ENCODE measurements at places on chromosomes 4 and X.

DNA sequence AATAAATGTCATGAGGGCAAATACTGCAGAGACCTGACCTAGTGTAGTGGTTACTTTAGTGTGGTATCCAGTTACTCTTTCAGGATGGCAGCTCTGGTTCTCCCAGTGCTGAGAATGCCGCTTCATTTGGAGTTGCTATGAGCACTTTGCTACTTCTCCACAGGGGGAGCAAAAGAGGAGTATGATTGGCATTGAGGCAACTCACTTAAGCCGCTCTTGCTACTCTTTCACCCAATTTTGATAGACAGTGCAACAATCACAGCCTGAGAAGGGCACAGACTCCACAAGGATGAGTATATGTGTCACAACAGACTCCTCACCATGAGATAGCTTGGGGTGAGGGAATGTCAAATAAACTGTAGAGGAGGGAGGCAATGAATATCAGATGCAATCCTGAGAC is 81.2 kb downstream of the NPY1R start:
- no peak for DNase-seq

GRCh38 chr4:26178854-26179253 is 142.0 kb upstream of the RBPJ start:
- DNase-seq, result no peak

GRCh38 chr4:23539969-23540569 is 349.8 kb downstream of the PPARGC1A start:
- no peak for DNase-seq

- DNase-seq, result no peak
These were observed 133.9 kb upstream of the CXorf66 start for GRCh38 chrX:140099221-140099620.

GRCh38 chr4:144300616-144301015 is 160.1 kb upstream of the GYPA start:
- DNase-seq, result no peak

DNA sequence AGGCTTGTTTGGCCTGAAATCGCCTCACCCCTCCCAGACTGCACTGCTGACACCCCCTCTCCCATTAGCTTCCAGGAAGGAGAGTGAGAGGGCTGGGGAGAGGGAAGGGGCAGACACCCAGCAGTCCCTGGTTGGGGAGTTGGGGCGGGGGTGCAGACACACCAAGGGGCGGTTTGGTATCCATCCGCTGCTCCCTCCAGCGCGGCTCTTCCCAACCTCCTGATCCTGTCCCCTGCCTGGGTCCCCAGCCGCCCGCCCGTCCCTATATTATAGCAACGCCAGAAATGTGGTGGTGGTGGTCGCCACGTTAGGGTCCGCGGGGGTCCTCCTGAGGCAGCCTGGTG is 24.9 kb downstream of the GPRASP3 start:
- no peak for DNase-seq

GRCh38 chr4:165369522-165369921 is 9.3 kb upstream of the CPE start:
- DNase-seq, result no peak

- no peak for DNase-seq
These were observed 256.3 kb downstream of the BMPR1B start for GRCh38 chr4:95014068-95014467.

DNA sequence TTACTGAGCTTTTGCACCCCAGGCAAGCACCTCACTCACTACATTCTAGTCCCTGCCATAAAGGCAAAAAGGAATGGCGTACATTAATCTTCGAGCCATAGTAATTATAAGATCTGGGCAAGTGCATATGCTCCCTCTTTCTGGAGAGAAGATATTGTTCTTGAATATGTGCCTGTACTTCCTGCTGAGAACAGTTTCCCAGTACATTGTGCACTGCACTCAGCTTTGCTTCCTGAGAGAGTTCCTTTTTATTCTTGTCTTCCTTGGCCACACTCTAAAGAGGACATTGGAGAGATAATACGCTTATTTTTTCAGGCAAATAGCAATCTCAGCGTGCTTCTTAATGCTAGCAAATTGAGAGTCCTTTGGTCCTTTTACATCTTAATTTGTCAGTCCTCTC is 909.0 kb upstream of the PCDH10 start:
- no peak for DNase-seq

DNA sequence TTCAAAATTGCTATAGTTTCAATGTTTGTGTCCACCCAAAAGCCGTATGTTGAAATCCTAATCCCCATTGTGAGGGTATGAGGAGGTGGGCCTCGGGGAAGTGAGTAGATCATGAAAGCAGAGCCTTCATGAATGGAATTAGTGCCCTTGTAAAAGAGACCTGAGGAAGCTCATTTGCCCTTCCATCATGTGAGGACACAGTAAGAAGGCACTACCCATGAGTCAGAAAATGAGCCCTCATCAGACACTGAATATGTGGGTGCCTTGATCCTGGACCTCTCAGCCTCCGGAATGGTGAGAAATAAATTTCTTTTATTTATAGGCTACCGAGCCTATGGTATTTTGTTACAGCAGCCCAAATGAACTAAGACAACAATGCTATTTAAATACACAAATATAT is 57.7 kb upstream of the EFHC2 start:
- no peak for DNase-seq

GRCh38 chrX:24203072-24203808 is 53.7 kb downstream of the ZFX start:
- no peak for DNase-seq

DNA sequence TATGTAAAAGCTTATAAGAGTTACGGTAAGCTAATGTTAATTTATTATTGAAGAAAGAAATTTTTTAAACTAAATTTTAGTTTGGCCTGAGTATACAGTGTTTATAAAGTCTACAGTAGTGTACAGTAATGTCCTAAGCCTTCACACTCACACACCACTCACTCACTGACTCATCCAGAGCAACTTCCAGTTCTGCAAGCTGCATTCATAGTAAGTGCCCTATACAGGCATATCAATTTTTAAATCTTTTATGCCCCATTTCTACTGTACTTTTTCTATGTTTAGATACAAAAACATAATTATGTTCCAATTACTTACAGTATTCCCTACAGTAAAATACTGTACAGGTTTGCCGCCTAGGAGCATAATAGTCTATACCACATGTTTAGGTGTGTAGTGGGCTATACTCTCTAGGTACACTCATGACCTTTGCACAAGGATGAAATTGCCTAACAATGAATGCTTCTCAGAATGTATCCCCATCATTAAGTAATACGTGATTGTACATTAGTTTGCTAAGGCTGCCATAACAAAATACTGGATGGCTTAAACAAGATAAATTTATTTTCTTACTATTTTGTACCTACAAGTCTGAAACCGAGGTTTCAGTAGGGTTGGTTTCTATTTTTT is 333.8 kb upstream of the PCDH7 start:
- DNase-seq, result no peak

GRCh38 chr4:187996502-187997177 is 1.1 kb downstream of the ZFP42 start:
- no peak for DNase-seq

DNA sequence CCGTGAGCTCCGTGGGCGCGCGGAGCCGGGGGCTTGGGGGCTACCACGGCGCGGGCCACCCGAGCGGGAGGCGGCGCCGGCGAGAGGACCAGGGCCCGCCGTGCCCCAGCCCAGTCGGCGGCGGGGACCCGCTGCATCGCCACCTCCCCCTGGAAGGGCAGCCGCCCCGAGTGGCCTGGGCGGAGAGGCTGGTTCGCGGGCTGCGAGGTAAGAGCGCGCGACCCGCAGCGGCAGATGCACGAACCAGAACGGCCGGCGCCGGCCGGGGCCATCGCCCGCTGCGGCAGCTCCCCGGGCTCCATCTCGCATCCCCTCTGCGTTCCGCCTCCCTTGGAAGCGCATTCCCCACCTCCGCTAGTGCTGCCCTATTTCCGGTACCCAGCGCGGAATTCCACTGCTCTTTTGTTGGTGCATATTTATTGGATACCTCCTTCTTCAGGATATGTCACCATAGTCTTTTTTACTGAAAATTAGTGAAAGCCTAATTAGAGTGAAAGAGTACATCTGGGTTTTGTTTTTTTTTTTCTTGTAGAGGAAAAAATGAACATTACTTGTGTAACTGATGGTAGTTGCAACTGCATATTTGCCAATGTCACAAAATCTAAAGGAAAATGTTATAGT is 797 bp downstream of the PKD2 start:
- DNase-seq, result no peak

DNA sequence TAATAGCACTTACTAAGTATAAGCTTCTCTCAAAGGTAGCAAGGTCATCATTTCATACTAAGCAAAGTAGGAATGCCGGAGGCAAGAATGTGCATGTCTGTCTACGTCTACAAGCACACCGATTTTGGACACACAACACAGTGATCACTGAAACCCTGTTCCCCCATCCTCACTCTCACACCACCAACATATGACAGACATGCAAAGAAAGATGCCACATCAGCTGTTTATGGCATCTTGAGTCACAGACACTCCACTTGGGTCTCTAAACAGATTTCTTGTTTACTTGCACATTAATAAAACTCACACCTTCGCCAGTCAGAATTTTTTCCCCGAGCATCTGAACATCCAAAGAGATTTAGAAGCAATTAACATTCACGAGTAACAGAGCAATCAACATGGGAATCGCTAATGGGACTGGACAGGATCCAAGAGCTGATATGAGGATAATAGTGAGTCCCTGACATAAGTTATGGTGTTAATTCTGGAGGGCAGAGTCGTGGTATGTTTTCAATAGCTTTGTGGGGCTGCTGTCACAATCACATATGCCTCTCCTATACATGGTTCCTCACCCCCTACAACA is 324.1 kb downstream of the DHX15 start:
- no peak for DNase-seq

DNA sequence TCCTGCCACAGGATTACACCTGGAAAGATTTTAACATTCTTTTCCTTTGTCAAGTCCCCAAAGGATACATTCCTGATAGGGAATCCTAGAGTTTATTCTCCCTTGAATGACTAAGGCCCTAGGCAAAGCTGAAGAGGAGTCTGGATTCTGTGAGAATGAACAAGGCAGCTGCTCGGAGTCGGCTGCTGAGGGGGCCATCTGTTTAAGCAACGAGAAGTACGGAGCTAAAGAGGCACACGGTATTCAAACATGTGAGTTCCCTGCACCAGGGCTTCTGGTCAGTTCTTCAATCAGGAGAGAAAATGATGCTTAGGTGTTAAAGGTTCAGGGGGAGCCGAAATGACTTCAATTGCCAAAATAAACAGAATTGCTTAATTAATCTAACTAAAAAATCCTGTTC is 97.6 kb downstream of the MGST2 start:
- DNase-seq, result no peak

- DNase-seq, result no peak
These were observed 204.8 kb upstream of the LDB2 start for GRCh38 chr4:17103231-17103630.

DNA sequence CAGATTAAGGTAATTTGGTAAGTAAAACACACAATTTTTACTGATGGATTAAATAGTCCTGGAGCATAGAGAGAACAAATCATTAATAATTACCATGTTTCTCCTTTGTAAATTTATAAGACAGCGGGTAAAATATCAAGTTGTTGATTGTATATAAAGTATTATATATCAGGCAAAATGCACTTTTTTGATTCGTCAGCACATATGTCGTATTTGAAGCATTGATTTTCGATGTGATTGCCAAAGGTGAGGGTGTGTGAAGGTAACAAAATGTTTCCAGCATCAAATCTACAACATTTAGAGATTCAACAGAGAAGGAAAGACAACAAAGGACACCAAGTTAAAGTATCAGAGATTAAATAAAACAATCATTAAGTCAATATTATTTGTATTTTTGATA is 1437.8 kb upstream of the ADGRL3 start:
- DNase-seq, result no peak

DNA sequence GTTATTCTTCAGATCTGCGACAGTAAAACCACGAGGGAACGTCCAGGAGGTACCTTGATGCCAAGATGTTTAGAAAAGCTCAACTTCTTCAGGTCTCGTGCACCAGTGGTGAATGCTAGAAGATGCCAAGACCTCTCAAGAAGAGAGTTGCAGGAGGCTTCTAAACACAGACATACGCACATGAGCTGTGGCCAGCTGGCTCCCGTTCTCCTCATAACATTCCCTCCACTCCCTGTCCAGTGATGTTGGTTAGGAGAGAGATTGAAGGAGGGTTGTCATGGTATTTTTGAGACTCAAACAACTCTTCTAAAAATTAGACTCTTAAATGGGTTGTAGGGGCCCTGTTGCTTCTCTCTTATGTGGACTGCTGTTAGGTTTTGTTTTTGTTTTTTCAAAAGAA is 184.3 kb downstream of the QDPR start:
- DNase-seq, result no peak

GRCh38 chrX:152925835-152926234 is 28.0 kb downstream of the ZNF185 start:
- DNase-seq, result no peak

DNA sequence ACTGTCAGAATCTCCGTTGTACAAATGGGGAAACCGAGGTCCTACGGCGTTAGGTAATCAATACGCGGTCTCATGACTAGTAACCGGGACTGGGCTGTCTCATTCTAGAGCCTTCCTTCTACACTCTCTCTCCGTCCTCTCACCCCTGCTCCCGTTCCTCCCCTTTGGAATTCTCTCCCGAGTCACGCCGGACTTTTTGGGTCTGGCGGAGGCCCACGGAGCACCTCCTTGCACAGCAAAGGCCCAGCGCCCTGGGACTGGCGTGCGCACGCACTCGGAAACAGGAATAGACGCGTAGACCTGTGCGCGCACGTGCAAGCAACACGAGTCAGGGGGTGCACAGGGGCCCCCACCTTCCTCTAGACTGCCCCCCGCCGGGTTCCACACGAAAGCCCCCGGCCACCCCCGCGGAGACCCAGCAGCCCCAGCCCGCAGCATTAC is 361 bp downstream of the QDPR start:
- DNase-seq, result peak; percentile 3

- no peak for DNase-seq
These were observed 53.0 kb downstream of the COQ2 start for GRCh38 chr4:83231620-83232076.

DNA sequence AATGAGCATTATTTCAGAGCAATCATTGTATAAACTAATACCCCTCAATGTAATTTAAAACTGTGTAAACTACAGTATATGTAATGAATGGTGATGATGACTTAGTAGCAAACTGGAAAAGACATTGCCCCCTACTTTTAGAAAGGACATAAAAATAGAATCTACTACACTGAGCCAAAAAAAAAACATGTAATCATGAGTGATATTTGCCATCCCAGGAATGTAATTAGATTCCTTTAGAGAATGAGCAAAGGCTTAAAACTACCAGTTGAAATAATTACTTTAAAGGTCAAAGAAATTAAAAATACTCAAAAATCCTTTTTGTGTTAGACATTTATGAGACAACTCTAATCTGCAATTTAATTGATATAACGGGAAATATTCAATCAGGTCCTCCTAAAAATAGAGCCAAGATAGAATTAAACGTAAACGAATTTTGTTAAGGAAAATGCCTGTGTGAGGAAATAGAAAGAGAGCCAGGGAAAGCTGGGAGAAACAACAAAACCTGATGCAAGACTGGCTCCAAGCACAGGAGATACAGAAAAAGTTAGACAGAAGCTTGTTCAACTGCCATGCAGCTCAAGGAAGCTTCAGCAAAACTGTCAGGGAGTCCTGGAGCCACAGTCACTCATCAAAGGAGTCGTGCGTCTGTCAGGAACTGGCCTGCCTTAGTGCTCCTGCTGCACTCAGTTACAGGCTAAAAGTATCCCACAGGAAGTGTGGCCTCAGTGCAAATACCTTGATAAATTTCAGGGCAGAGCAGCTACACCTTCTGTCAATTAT is 655.7 kb upstream of the INTU start:
- DNase-seq, result no peak

- DNase-seq, result no peak
These were observed 28.9 kb downstream of the CASP3 start for GRCh38 chr4:184620212-184620867.

- DNase-seq, result no peak
These were observed 13.1 kb upstream of the CCKAR start for GRCh38 chr4:26503427-26503826.

- DNase-seq, result no peak
These were observed 271.0 kb downstream of the AFF2 start for GRCh38 chrX:148771440-148771839.
